Right atrium auricular region (tissue), 2 donors: ENCODE measurements at places on chromosomes 5 and 9. TPM values are rescaled to one million over a fixed set of nuclear protein-coding genes. Genes with fewer than 3 reads are reported as not detected.

RNF180 gene
- 17.8 TPM for total RNA-seq

CFAP157 gene
- total RNA-seq: not detected

SLC46A2 gene
- not detected for total RNA-seq

GRCh38 chr5:139651853-139652787 lies 4.0 kb downstream of the CXXC5 start:
- H3K4me3 ChIP-seq: peak overlapping the region; percentile 12
- no peaks in the 10 kb centered on the region for H3K27me3 ChIP-seq
- no peaks in the 10 kb centered on the region for H3K4me1 ChIP-seq
- peak; percentile 89 for DNase-seq
- H3K36me3 ChIP-seq: no peaks in the 10 kb centered on the region

DNA sequence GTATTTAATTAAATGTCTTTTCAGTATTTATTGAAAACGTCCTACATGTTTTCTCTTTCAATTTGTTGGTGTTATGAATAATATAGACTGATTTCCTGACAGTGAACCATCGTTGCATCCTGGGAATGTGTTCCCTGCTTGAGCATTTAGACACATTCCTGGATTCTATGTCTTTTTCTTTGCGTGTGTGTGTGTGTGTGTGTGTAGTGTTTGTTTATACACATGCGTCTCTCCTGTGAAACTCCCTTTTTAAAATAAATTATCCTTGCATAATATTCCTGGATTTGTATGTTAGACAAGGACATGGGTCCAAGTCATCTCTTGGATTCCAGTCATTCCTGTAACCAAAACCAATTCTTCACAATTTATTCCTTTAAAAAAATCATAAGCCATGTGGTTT lies 153.4 kb downstream of the HSPA4 start:
- DNase-seq: no peak
- no peak overlapping the region for H3K27ac ChIP-seq
- H3K36me3 ChIP-seq: no peaks in the 10 kb centered on the region
- no peaks in the 10 kb centered on the region for H3K4me1 ChIP-seq
- H3K27me3 ChIP-seq: no peaks in the 10 kb centered on the region
